ENCODE measurements at places on chromosomes 16 and 17.

DNA sequence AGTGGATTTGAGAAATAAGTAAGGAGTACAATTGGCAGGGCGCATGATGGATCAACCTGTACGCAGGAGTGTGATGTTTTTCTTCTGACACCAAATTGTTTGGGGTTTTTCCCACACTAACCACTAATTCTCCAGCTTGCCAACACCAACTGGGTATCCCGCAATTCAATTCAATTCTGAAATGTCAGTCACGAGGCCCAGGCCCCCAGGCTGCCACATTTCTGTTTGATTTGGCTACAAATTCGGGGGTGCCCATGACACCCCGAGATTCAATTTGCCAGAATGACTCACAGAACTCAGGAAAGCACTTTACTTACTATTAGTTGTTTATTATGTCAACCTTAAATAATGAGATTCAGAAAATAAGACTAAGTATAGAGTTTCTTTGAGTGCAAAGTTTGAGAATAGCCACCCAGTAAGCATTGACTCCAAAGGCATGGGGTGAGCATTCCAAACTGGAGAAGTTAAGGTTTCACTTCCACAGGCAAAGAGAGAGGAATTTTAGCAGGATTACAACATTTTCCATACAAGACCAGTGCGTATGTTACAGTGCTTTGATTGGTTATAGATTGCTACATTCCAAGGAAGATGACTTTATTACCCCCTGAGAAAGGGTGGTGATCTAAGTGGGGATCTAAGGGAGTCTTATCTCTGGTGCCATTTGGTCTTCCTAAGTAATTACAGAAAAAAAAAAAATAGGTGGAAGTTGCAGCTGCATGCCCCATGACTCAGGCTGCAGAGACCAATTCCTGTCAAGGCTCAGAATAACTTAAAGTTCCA lies 11.5 kb downstream of the SLC46A1 start:
- DNase-seq, result no peak

GRCh38 chr16:85190572-85190971 lies 78.3 kb upstream of the CIBAR2 start:
- no peak for DNase-seq

- no peak for DNase-seq
Measured at GRCh38 chr16:49937886-49938285, 82.0 kb upstream of the ZNF423 start.

DNA sequence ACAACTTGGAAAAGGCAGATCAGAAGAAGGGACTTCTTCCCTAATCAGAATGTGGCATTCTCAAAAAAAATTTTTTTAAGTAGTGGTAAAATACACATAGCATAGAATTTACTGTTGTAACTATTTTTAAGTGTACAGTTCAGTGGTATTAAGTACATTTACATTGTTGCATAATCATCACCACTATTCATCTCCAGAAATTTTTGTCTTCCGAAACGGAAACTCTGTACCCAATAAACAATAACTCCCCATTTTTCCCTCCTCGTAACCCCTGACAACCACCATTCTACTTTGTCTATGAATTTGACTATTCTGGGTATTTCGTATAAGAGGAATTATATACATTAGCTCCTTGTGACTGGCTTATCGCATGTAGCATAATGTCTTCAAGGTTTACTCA lies 18.9 kb downstream of the METTL9 start:
- no peak for DNase-seq

DNA sequence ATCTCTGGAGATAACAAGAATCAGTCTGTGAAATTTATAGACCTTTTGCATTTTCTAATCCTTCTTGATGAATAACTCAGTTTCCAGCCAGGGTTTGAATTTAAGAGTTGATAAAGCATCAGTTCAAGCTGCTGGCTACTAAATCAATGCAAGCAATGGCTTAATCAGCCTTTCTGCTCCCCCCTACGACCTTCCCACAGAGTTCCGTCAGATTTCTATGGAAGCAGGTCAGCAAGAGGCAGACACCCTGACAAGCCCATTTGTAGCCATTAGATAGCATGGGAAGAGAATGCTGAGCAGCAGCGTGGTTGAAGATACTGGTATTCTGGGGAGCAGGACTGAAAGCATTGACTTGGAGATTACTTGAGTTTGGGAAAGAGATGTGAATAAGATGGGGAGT lies 868.1 kb downstream of the KCNJ2 start:
- no peak for DNase-seq

GRCh38 chr16:67432506-67432890 lies 1.6 kb downstream of the HSD11B2 start:
- no peak for DNase-seq

DNA sequence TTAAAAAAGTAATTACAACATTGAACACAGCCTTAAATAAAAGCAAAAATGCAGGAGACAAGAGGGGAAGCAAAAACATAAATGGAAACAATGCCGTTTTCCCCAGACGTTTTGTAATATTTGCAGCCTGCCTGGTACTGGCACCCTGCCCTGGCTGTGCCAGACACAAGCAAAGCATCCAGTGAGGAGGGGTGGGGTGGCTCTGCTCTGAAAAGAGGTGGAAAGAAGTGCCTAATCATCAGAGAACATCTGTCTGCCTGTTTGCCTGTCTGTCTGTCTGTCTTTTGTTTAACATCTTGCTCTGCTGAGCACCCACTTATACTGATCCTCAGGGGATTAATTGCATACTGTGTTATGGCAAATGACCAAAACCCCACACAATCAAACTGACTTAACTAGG lies 62.7 kb downstream of the C16orf82 start:
- DNase-seq, result no peak

DNA sequence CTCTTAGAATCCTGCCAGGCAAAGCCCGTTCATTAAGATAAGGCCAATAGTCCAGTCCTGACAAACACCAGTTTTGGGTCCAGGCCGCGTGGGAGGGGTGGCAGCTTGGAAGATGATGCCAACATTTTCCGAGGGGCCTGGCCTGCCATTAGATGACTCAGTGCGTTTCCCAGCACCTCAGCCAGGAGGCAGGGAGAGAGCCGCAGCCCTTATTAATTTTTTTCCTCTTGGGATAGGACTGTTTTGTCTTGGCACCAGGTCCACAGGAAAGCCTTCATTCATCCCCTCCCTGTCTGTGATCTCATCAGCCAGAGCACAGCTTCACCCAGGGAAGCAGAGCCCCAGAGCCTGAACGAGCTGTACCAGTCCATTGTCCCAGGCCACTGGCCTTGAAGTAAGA lies 4.7 kb upstream of the NDEL1 start:
- no peak for DNase-seq

DNA sequence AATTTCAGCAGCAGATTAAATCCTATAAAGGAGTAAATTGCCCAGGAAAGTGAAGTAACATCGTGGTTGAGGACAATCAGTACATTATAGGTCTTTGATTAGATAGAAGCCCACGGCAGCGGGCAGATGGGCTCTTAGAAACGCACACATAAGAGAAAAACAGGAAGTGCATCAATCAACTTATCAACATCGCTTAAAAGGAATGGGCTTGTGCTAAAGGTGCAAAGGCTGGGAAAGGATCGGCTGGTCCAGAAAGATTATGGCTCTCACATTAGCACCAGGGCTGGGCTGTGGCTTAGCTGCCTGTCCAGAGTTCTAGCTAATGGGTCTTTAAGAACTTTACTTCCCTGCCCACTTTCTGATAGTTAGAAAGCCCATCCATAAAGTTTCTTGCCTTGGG lies 292.0 kb upstream of the TNRC6C start:
- DNase-seq, result no peak

DNA sequence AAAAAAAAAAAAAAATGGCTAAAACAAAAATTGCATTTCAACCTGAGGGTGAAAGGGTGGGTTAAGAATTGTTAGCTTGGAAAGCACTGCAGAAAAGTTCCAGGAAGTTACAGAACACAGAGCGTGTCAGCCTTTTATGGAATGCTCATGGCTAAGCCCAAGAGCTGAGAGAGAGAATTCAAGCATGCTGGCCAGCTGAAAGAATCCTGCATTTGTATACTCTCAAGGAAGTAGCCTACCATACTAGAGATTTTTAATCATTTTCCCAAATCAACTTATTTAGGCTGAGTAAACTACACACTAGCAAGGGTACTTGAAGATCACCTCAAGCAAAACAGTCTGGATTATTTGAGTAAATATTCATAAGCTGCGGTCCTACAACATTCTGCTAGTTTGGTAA lies 153.9 kb downstream of the KCNJ2 start:
- no peak for DNase-seq

DNA sequence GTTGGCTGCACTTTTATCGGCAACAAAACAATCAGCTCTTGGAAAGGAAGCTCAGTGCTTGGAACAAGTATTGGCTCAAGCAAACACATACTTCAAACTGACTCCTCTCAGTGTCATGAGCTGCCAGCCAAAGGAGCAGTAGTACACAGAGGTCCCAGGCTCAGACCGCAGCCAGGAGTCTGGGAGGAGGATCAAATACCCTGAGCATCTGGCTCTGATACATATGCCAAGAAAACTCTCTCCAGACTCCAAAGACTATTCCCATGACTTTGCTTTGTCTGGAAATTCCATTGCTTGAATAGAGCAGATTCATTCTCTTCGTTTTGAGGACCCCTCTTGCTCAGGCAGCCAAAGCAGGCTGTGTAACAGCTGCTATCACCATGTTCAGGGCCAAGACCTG lies 501.6 kb upstream of the PSMD7 start:
- DNase-seq, result no peak

- DNase-seq, result no peak
Measured at GRCh38 chr17:78879635-78880186, 23.3 kb downstream of the CEP295NL start.

- no peak for DNase-seq
Measured at GRCh38 chr16:48862087-48862532, 252.1 kb upstream of the N4BP1 start.

DNA sequence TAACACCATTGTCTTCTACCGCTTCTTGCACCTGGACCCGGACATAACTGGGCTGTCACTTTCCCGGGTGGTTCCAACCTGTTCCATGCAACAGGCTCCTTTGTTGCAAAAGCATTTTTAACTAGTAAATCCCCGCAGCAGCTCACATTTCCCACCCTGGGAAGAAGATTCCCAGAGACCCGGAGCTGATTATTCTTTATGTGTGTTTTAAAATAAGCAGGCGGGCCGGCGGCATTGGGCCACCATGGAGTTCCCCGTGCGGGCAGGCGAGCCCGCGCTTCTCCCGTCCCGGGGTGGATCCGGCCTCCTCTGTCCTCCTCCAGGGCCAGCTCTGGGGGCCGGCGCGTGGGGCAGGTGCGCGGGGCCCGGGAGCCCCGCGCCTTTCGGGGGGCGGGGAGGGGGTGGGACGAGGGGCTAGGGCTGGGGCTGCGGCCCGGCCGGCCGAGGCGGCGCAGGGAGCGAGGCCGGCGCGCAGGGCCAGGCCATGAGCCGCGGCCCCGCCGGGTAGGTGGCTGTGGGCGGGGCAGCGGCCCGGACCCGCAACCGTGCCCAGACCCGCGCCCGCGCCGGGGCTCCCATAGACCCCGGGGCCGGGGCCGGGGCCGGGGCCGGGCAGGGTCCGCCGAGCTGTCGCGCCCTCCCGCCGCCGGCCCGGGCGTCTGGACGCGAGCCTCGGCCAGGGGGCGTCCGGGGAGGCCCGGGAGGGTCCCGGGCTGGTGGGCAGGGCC lies 1.7 kb downstream of the CRAMP1 start:
- no peak for DNase-seq

- no peak for DNase-seq
Measured at GRCh38 chr17:58527306-58527705, 12.9 kb upstream of the MTMR4 start.

DNA sequence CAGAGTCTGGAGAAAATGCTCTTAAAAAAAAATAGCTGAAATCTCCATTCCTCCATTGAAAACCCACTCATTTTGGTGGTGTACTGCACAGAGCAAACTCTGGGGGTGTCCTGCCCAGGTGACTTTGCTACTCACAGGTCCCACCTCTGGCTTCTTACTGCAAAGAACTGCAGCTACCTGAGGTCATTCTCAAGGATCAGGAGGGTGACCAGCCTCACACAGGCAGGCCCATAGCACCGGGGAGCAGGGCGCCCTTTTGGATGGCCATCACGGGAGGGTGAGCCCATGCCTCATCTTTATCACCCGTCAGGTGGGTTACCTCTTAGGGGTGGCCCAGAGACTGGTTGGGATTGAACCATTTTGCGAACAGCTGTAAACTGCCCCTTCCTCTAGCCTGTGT lies 32.6 kb upstream of the BRD7 start:
- DNase-seq, result no peak

DNA sequence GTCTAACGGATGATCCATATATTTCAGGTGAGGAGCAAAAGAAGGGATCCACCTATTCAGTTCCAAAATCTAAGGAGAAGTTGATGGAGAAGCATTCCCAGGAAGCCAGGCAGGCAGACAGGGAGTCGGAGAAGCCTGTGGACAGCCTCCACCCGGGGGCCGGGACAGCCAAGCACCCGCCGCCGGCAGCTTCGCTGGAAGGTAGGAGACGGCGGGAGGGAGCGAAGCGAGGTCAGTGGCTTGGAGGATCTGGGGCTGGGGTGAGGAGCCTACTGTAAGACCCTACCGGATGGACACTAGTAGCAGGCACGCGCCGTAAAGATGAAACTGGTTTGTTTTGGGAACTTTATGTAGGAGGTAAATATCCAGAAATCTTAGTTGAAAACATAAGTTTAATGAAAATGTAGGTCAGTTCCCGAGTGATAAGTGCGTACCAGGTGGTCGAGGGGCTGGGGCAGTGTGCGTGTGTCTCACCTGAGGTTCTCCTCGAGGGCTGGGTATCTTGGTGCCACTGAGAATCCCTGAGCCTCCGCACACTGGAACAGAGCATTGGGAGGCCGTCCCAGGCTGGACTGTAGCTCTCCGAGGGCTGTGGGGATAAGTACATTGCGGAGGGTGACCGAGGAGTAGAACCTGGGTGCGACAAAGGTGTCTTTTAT lies 714 bp downstream of the SPATA33 start:
- DNase-seq, result no peak

Measured in stimulated activated CD4-positive, alpha-beta T cell treated with anti-CD3 and anti-CD28 coated beads, TNF-alpha, amount 100 ng/mL, for 48 hours (primary cell).